ENCODE measurements at places on chromosomes 1 and 21.

DNA sequence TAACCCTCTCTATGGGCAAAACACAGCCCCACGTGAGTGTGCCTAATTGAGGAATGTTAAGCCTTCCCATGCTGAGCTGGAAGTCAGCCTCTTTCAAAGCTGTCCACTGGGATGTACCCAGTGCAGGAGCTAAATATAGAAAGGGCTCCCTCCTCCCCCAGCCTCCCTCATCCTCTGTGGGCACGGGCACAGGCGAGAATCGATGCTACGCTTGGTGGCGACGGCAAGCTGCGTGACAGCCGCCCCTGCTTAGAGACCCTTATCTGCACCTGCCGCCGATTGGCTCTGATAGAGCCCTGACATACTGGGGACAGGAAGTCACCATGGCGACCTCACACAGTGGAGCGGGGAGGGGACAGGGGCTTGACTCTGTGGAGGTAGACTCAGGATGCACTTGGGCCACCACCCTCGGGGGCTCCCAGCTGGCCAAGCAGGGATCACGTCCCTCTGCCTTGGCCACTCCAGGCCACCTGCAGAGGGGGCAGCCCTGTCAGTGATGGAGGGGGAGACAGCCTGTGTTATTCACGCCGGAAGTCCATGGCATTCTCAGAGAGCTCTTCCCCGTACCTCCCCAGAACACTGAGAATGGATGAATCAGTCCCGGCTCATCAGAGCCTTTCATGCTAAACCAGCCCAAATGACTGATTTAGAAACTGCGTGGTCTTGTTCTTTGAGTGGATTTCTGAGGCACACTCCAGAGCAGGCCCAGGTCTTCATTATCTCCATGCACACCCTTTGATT is 84.8 kb downstream of the KCND3 start:
- peaks cover 9% of the 10 kb centered on the region for H3K27me3 ChIP-seq
- no peak overlapping the region for H3K4me3 ChIP-seq
- no peak overlapping the region for H3K27ac ChIP-seq
- peak; percentile 2 for DNase-seq
- H3K4me1 ChIP-seq: no peaks in the 10 kb centered on the region

DNA sequence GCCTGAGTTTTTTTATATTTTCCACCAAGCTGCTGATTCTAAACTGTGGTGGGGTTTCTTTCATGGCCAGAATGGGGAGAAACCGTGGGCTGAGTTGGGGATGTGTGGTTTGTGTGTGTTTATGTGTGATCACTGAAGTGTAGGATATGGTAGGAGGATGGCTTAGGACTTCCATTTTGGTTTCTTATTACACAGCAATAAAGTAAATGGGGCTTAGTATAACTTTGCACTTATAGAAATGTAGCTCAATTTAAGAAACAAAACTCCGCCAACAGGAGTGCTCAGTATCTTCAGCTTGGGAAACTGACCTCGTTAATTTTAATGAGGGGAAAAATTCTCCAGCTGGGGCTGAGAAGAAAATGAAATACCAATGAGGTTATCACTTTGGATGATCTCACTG is 77.8 kb downstream of the PBX1 start:
- no peak for DNase-seq
- no peak overlapping the region for H3K4me3 ChIP-seq
- peaks cover 16% of the 10 kb centered on the region for H3K36me3 ChIP-seq

- H3K4me1 ChIP-seq: peaks cover 2% of the 10 kb centered on the region
- no peaks in the 10 kb centered on the region for H3K36me3 ChIP-seq
- H3K27me3 ChIP-seq: no peaks in the 10 kb centered on the region
- H3K4me3 ChIP-seq: no peak overlapping the region
- H3K27ac ChIP-seq: no peak overlapping the region
Measured at GRCh38 chr1:232767305-232768074, 37.7 kb upstream of the MAP10 start.

DNA sequence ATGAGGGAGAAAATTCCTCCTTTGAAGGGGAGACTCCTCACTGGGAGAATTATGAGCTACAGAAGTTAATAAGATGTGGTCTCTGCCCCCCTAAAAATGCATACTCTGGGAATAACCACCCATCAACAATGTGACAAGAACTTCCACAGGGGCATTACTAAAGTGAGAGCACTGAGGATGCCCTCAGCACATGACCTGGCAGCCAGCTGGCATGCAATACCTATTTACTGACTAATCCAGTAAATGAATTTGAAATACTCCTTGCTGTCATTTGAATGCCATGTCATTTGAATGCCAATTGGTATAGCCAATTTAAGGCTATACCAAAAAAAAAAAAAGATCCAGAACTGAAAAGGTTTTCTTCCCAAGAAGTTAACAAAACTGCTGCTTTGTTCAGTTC is 30.8 kb downstream of the PLPP3 start:
- no peaks in the 10 kb centered on the region for H3K27me3 ChIP-seq
- no peak overlapping the region for H3K27ac ChIP-seq
- peaks cover 38% of the 10 kb centered on the region for H3K36me3 ChIP-seq
- H3K4me3 ChIP-seq: no peak overlapping the region

GRCh38 chr1:170176772-170177171 is 31.0 kb downstream of the NTMT2 start:
- H3K4me1 ChIP-seq: no peaks in the 10 kb centered on the region
- H3K36me3 ChIP-seq: no peaks in the 10 kb centered on the region
- no peak overlapping the region for H3K27ac ChIP-seq
- H3K4me3 ChIP-seq: no peak overlapping the region

DNA sequence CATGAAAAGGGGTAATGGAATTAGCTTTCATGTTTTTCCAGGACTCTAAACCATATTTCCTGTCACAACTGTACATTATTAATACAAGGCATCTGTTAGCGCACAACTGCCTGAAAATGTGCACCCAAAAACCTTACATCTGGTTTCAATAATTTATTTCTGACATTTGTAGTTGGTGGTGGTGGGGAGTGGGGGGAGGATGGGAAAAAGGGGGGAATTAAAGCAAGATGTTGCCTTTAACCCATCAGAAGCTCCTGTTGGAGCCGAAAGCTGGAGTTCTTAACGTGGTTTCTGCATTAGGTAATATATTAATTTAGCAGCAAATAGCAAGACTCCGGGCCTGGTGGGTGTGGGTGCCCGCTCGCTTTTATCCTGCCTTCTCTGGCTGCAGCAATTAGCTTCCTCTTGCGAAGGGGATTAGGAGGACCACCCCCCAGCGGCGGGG is 36.9 kb upstream of the HHAT start:
- H3K27me3 ChIP-seq: peaks cover 35% of the 10 kb centered on the region
- DNase-seq: no peak
- no peaks in the 10 kb centered on the region for H3K36me3 ChIP-seq
- peaks cover 3% of the 10 kb centered on the region for H3K4me1 ChIP-seq
- H3K4me3 ChIP-seq: no peak overlapping the region

DNA sequence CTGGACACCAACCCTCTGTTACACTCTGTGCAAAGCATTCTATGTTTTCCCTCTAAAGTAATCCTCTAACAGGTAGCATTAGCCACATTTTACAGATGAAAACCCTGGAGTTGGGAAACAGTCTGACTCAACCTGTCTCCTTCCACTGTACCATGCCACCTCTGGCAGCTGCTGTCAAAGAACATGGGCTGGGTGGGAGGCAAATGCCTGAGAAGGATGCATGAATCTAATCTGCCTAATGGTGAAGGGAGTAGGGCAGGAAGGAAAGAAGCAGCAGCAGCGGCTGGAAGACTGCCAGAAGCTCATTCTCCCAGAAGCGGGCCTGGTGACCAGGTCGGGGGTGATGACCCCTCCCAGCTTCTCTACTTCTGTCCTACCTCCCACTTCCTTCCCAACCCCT is 21.7 kb downstream of the LRRC71 start:
- DNase-seq: no peak
- H3K36me3 ChIP-seq: peaks cover 88% of the 10 kb centered on the region

- H3K36me3 ChIP-seq: no peaks in the 10 kb centered on the region
- H3K4me3 ChIP-seq: no peak overlapping the region
- no peak overlapping the region for H3K27ac ChIP-seq
- DNase-seq: peak; percentile 56
- peaks cover 57% of the 10 kb centered on the region for H3K27me3 ChIP-seq
Measured at GRCh38 chr1:205493241-205494085, 11.0 kb upstream of the CDK18 start.

- H3K27me3 ChIP-seq: no peaks in the 10 kb centered on the region
- H3K36me3 ChIP-seq: peaks cover 7% of the 10 kb centered on the region
- no peak for DNase-seq
- H3K27ac ChIP-seq: no peak overlapping the region
- H3K4me1 ChIP-seq: no peaks in the 10 kb centered on the region
Measured at GRCh38 chr1:93262645-93263044, 82.1 kb downstream of the CCDC18 start.

- DNase-seq: peak; percentile 40
- H3K27ac ChIP-seq: no peak overlapping the region
- no peaks in the 10 kb centered on the region for H3K36me3 ChIP-seq
- peaks cover 10% of the 10 kb centered on the region for H3K4me1 ChIP-seq
- no peak overlapping the region for H3K4me3 ChIP-seq
Measured at GRCh38 chr1:173208146-173208545, 1.0 kb upstream of the TNFSF4 start.

GRCh38 chr1:53259932-53260331 is 21.6 kb upstream of the MAGOH start:
- no peaks in the 10 kb centered on the region for H3K27me3 ChIP-seq
- H3K4me3 ChIP-seq: no peak overlapping the region
- no peak for DNase-seq
- peaks cover 12% of the 10 kb centered on the region for H3K36me3 ChIP-seq
- peaks cover 3% of the 10 kb centered on the region for H3K4me1 ChIP-seq
- H3K27ac ChIP-seq: no peak overlapping the region

- H3K27ac ChIP-seq: no peak overlapping the region
- DNase-seq: no peak
Measured at GRCh38 chr1:44418022-44418673, 13.1 kb downstream of the RNF220 start.

DNA sequence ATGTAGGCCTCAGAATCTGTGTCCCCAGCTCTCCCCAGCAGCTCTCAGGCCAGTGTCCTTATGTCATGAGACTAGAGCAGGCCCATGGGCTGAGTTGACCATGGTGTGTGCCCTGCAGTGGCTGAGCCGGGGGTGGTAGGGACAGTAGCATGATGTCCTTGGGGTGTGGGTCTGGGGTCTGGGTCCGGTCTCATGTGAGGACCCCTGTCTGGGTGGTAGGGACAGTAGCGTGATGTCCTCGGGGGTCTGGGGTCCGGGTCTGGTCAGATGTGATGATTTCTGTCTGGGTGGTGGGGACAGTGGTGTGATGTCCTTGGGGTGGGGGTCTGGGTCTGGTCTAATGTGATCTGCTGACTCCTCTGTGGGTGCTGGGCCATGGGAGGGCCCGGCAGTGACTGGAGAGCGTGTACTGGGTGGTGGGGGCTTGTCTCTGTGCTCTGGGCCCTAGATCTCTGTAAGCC is 64.5 kb downstream of the OBSCN start:
- peaks cover 12% of the 10 kb centered on the region for H3K4me1 ChIP-seq
- H3K4me3 ChIP-seq: no peak overlapping the region
- DNase-seq: no peak
- H3K27ac ChIP-seq: no peak overlapping the region

- no peak for DNase-seq
- peaks cover 3% of the 10 kb centered on the region for H3K4me1 ChIP-seq
Measured at GRCh38 chr1:147547065-147547464, 5.8 kb downstream of the BCL9 start.

GRCh38 chr1:175600721-175601440 is 142.5 kb downstream of the TNR start:
- DNase-seq: no peak
- H3K27me3 ChIP-seq: no peaks in the 10 kb centered on the region
- no peaks in the 10 kb centered on the region for H3K36me3 ChIP-seq
- no peak overlapping the region for H3K27ac ChIP-seq

DNA sequence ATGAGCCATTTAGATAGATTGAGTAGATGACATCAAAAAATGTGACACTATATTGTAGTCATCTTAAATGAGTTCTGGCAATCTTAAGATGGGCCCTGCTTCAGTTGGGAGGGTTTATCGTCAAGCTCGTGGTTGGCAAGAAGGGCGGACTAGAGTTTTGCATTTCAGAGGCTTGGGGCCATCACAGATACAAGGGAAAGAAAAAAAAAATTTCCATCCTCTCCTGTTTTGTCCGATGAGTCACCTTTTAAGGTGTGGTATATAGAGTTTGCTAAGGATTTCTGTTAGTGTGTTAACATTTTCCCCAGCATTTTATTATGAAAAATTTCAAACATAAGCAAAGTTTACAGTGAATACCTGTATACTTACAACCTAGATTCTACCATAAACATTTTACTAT is 31.8 kb upstream of the KCNQ4 start:
- no peak overlapping the region for H3K27ac ChIP-seq
- no peaks in the 10 kb centered on the region for H3K27me3 ChIP-seq
- no peak for DNase-seq
- peaks cover 1% of the 10 kb centered on the region for H3K4me1 ChIP-seq
- no peak overlapping the region for H3K4me3 ChIP-seq
